ENCODE measurements at places on chromosomes 13 and 19. TPM values are rescaled to one million over a fixed set of nuclear protein-coding genes. Genes with fewer than 3 reads are reported as not detected.

- DNase-seq = no peak
These were observed 51.2 kb downstream of the COLGALT1 start for GRCh38 chr19:17606590-17607185.

DNA sequence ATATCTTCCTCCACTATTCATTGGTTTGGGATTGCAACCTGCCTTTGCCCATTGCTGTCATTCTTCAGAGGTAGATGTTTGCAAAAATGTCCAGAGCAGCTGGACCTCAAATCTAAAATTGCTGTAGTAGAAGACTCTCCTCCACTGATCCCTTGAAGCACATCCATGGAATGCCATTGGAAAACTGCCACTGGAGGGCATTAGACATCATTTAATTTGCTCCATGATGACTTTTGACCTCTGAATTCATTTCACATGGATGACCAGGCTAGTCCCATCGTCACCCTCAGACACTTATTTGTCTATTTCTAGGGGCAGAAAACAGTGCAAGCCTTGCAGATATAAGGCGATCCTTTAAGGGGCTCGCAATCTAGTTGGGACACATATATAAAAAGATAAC is 33.9 kb upstream of the FLT1 start:
- DNase-seq = no peak

DNA sequence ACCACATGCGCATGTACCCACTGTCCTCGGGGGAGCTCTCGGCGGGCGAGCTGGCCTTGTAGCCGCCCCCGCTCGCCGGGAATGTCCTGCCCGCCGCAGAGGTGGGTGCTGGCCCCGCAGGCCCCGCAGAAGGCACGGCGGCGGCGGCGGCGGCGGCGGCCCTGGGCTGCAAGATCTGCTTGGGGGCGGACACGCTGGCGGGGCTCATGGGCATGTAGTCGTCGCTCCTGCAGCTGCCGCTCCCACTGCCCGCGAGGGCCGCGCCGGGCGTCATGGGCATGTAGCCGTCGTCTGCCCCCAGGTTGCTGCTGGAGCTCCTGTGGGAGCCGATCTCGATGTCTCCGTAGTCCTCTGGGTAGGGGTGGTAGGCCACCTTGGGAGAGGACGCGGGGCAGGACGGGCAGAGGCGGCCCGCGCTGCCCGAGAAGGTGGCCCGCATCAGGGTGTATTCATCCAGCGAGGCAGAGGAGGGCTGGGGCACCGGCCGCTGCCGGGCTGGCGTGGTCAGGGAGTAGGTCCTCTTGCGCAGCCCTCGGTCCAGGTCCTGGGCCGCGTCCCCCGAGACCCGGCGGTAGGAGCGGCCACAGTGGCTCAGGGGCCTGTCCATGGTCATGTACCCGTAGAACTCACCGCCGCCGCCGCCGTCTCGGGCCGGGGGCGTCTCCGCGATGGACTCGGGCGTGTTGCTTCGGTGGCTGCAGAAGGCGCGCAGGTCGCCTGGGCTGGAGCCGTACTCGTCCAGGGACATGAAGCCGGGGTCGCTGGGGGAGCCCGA is 2.4 kb downstream of the IRS2 start:
- no peak for DNase-seq

GRCh38 chr19:4197625-4198466 is 15.4 kb downstream of the ANKRD24 start:
- no peak for DNase-seq

DNA sequence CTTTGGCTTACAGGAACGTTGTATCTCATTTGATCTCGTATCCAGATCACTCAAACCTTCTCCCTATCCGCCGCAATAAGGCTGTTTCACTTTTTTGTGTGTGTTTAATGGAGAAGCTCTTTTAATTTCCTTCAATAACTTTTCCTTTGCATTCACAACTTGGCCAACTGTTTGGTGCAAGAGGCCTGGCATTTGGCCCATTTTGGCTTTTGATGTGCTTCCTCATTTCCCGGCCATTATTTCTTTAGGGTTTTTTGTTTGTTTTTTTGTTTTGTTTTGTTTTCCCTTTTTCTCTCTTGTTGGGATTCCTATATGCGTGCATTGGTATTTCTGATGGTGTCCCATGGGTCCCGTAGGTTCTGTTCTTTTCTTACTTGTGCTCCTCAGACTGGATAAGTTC is 6.1 kb upstream of the UPF3A start:
- DNase-seq = no peak

GRCh38 chr13:21326155-21327031 is 132.7 kb downstream of the ZDHHC20 start:
- DNase-seq = no peak

DNA sequence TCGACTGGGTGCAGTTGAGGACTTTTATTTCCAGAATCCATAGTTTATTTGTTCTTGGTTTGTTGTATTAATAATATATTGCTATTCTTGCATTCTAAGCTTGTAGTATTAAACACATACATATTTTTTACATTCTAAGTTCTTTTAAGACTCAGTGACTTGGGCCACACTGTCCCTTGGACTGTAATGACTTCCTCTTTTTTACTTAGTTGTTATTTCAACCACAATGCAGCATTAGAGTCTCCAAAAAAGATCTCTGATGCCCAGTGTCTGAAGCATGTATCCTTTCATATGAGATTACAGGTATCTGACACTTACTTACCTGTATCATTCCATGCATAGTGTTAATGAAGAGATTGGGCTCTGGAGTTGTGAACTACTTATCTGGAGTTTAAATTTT is 864.9 kb upstream of the PCDH20 start:
- DNase-seq = no peak

DNA sequence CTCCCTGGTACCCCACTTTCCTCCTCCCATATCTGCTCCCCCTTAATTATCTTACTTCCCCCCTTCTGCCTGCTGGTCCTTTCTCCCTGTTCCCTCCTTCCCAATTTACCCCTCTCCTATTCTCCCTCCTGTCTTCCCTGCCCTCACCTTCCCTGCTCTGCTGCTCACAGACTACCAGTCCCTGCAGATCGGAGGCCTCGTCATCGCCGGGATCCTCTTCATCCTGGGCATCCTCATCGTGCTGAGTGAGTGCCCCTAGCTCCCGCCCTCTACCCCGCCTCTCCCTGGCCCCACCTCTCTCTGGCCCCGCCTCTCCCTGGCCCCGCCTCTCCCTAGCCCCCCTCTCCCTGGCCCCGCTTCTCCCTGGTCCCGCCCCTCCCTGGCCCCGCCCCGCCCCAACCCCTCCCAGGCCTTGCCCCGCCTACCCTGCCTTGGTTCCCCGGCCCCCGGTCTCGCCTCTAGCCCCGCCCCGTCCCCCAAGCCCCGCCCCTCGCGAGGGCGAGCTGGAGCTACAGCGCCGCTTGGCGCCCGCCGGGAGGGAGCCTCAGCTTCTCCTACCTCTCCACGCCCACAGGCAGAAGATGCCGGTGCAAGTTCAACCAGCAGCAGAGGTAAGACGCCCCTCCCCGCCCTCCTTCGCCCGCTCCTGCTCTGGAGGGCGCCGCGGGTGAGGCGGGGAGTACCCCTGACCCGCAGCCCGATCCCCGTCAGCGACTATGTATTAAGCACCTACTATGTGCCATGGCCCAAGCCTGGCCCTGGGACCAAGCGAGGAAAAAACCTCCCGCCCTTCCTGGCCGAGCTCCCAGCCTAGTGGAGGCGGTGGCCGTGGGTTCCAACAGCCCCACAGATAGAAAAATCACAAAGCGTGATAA is 1.9 kb upstream of the FXYD7 start:
- no peak for DNase-seq

- no peak for DNase-seq
These were observed 92.9 kb upstream of the SGCG start for GRCh38 chr13:23087880-23088279.

DNA sequence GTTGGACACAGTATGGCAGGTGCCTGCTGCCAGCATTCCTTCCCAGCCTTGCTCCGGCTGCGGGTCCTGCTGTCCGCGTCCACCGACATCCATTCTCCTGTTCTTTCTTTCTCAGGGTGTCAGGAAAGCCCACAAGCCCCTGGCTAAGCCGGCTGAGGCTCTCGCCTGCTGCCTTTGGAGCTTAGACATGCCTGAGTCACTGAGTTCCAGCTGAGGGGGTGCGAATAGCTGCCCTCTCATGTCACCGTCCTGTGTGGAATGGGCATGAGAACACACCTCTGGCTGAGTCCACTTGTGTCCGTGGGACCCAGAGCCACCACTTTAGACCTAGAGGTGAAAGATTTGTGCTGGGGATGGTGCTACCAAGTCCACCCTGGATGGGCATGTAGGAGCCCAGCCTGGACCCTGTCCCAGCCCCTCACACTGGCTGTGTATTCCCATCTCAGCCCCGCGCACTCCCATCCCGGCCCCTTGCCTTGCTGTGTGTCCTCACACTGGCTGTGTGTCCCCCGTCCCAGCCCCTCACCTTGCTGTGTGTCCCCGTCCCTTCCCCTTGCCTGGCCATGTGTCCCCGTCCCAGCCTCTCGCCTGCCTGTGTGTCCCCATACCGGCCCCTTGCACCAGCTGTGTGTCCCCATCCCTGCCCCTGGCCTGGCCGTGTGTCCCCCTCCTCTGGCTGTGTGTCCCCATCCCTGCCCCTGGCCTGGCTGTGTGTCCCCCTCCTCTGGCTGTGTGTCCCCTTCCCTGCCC is 24.6 kb upstream of the IRS2 start:
- no peak for DNase-seq

The SLC46A3 gene
- polyA plus RNA-seq = 2.6 TPM

Data from renal cortex interstitium (tissue), 15 donors.